ENCODE measurements at places on chromosomes 6 and 20.
A peak's percentile ranks its signal among the peaks of the same experiment; 100 is the strongest.

- DNase-seq = no peak
Observed at GRCh38 chr6:38143191-38144150, 323.9 kb downstream of the ZFAND3 start.

DNA sequence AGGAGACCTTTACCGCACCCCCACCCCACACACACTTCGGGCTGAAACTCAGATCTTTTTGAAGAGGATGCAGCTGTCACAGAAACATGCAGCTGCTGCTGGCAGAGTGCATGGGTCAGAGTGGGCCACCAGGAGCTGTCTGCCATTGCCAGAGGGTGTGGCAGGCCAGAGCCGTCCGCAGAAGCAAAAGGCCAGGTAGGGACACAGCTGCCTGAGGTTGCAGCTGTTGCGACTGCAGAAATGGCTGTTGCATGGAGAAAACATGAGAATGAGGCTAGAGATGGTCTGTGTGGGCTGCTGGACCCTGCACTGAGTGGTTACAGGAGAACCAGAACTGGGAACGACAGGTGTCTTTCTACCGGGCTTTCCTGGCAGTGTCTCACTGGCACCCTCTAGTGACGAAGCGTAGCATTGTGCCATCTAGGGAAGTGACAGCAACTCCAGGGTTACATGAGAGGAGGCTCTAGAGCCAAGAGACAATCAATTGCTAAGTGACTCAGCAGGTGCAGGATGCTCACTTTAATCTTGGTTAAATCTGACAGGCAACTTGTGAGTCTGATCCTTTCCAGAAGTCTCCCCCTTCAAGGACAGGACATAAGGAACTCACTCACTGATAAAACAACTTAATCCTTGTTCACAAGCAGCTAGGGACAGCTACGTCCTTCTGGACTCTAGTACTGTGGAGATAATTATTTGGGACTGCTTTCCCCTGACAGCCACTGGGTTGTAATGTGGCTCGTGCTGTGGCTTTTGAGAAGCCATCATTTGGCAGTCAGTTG, 29.1 kb upstream of the SERPINB9 start:
- peak; percentile 63 for DNase-seq

DNA sequence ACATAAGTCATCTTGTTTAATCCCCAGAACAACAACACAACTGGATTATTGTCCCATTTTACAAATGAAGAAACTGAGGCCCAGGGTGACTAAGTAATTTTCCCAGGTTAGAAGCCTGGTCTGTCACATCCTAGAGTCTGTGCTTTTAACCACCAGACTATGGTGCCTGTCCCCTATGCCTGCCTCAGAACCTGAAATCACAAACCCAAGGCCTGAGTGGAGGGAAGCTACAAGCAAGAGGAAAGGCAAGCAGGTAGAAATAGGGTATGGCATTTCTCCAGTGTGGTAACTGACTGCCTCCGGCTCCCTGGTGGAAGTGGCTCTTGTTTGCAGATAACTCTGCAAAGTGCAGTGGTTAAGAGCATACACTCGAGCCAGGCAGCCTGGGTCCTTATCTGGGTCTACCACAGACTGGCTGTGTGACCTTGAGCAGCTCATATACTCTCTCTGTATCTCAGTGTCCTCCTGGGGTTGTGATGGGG, 2.5 kb downstream of the TMEM63B start:
- no peak for DNase-seq

- no peak for DNase-seq
Observed at GRCh38 chr20:46900086-46900485, 5.4 kb downstream of the EYA2 start.

DNA sequence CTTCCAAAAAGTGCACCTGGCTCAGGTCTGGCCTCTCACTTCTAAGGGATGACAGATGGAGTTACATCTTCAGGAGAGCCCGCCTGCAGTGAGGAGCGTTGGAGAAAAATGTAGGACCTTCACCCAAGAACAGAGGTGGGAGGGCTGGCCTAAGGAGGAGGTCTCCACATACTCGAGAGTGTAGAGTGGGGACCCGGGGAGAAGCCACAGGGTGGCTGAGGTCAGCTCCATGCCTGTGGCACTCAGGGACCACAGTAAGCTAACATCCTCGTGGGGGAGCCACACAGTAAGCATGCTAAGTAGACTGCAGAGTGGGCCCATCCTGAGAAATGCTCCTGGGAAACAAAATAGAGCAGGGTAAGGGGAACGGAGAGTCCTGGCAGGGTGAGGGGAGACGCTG, 24.0 kb downstream of the AAR2 start:
- DNase-seq = no peak

DNA sequence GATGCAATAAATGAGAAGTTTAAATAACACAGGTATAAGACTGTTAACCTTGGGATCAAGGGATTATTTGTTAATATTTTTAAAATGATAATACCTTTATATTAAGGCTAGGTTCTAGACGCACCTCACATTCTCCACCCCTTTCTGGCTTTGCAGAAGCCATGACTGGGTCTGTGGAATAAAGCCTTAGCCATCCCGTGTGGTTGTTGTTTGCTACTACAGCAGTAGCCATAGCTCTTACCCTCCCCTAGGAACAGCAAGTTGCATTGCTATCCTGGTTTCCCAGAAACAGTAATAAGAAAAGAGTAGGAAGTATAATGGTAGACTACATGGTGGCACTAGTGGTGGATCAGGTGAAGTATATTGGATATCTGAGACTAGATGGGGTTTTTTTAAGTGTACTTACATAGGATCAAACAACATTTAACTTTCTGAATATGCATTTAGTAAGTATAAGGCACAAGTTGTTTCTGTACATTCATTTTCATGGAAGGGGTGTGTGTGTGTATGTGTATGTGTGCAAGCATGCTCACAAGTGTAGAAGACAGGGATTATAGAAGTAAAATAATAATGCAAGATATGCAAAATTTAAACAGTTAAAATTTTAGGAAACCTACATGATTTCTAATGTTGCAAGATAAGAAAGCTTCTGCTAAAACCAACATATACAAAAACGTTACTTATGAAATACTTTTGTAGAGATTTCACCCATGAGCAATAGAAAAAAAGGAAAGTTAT, 384.2 kb downstream of the PRKN start:
- DNase-seq = no peak

DNA sequence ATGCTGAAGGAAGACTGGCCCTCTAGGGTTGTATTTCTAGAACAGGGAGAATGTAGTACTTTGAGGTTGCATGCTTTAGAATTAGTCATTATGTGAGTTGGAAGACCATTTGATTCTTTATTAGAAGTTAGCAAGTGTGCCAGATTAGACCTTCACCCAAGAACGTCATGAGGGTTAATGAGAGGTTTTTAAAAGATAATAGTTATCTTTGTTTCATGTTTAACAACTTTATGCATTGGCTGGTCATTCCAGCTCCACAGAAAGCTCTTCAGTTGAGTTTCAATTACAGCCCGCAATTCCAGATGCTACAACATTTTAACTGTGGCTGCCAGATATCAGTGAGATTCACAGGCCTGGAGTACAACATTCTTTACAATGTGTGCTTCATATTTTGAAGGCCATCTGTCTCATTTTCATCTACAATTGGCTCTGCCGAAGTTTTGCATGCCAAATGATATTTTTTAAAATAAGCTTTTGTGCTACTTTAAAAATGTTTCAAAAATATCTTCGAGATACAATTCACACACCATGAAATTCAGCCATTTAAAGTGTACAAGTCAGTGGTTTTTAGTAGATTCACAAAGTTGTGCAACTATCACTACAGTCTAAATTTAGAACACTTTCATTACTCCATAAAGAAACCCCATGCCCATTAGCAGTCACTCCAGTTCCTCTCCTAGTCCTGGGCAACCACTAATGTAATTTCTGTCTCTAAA, 61.1 kb upstream of the FBXO30 start:
- no peak for DNase-seq

GRCh38 chr6:50992704-50993625, 174.3 kb downstream of the TFAP2B start:
- no peak for DNase-seq
